ENCODE measurements at places on chromosomes 6 and 20.

DNA sequence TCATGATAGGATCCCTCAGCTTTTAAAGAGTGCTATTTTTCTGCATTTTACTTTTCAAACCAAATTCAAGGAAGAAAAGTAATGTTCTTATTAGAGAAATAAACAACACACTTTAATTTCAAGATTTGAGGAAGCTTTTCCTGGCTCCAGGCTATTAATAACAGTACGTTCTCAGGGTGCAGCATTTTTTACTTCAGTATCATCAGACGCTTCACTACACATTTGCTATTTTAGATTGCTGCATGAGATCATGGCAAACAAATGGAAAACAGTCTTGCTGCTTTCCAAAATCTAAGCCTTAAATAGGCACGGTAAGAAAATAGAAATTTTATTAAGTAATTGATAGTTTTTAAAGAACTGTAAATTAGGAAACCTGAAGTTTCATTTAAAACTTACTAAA lies 253.6 kb upstream of the EXOC2 start:
- DNase-seq = no peak

DNA sequence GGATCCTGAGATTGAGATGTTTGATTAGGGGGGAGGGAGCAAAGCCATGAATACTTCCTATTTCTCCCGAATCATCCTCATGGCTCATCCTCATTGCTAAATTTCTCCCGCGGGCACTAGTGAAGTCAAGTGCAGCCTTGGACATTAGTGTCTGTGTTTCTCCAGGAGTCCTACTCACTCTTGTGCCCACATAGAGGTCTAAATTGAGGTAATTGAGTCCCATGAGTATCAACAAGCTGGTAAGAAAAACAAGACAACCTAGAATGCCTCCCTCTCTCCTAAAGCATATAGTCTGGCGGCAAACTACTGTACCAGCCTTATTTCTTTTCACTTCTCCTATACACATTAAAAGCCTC lies 420 bp downstream of the CENPQ start:
- DNase-seq = no peak

DNA sequence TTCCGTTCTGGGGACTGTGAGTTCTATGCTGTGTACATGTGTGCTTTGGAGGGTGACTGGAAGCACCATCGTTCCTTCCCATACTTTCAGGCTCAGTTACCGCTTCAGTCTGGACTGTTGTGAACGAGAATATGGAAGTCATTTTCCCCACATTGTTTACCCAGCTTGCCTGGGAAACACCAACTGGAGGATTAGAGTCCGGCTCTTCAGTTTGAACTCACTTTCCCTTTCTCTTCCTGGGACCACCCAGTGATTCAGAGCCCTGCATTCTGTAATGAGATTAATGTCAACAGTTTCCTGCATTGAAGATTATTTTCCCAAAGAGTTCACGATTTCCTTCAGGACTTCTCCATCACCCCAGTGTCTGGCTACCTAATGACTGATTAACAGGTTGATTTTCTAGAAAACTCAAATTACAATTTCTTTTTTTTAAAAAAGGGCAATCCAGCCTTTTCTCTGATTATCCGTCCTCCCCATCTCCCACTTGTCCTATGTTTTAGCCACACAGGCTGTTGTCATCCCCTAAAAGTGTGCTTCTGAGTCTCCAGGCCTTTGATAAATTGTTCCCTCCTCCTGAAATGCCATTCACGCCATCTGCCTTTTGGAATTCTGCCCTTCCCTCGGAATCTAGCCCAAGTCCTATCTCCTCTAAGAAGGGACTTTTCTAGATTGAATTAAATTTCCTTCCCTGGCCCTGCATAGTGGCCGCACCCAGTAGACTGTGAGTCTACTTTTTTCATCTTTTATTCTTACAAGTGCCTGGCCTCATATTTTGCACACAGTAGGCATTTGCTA lies 3.3 kb upstream of the TAGAP start:
- DNase-seq = no peak

GRCh38 chr20:58852543-58853271 lies at the start of gene GNAS:
TSS of gene GNAS (plus strand) at chr20:58852716.
- no peak for DNase-seq

DNA sequence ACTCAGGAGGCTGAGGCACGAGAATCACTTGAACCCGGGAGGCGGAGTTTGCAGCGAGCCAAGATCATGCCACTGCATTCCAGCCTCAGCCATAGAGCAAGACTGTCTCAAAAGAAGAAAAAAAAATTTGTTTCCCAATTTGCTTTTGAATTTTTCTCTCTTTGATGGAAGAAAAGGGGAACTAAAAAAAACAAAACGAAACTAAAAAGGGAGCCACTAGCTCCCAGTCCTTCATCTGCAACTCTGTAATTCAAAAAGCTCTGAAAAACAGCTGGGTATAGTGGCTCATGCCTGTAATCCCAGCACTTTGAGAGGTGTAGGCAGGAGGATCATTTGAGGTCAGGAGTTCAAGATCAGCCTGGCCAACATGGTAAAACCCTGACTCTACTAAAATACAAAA lies 9.5 kb downstream of the OVOL2 start:
- DNase-seq = no peak

DNA sequence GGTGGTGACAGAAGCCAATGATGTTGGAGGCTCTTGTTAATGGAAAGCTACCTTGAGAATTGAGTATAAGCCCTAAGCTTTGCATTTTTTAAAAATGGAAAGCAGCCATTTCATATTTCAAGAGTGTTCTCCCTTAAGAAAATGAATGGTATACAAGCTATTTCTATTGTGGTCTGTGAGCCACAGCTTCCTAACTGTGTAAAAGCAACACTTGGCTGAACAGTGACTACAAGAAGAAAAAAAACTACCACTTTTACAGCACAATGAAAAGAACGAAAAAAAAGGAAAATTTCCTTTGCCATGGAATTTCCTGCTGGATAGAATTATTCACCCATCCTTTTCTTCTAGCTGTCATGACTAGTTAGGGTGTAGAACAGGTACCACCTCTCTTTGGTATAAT lies 397.1 kb upstream of the BTBD3 start:
- DNase-seq = no peak

GRCh38 chr6:46376562-46377061 lies 114.6 kb downstream of the RCAN2 start:
- no peak for DNase-seq

- no peak for DNase-seq
These were observed 137.2 kb downstream of the B3GAT2 start for GRCh38 chr6:70819646-70820045.

DNA sequence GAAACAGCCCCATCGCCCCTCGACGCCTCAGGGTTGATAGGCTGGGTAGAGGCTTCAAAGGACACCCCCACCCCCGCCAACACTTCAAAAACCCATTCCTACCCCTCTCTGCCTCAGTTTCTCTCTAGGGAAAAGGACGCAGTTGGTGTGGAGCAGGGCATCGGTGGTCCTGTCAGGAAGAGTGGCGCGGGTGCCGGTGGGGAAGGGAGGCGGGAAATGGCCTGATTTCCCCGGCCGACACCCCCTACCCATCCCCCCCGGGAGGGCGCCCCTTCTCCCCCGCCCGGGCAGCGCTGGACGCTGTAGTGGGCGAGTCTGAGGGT lies 367 bp downstream of the NRSN2 start:
- DNase-seq = no peak

DNA sequence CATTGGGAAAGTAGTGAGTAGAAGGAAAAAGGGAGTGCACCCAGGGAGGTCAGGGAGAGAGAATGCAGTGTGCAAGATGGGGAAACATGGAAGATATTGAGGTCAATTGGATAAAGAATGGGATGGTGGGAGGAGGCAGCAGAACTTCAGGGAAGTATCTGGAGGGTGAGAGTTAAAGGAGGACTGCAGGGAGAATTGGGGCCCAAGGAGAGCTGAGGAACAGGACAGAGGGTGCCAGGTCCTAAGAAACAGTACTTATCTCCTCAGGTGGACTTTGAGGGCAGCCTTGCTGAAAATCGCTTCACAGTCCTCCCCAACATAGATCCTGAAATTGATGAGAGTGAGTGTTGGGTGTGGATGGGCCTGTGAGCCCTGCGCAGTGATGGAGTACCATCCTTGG lies 4.2 kb upstream of the SAPCD1 start:
- no peak for DNase-seq

GRCh38 chr6:387293-387741 lies 4.2 kb upstream of the IRF4 start:
- no peak for DNase-seq

GRCh38 chr20:48759631-48760245 lies 68.1 kb downstream of the PREX1 start:
- peak; percentile 80 for DNase-seq

GRCh38 chr6:37824170-37824569 lies 4.6 kb downstream of the ZFAND3 start:
- DNase-seq = no peak

- DNase-seq = no peak
These were observed 187.6 kb downstream of the EPM2A start for GRCh38 chr6:145547594-145548335.

GRCh38 chr6:153047386-153047785 lies 44.9 kb upstream of the MTRF1L start:
- no peak for DNase-seq

- DNase-seq = no peak
These were observed 60.4 kb upstream of the CCN2 start for GRCh38 chr6:132011582-132011981.

All from DMS79 (cell line).